ENCODE measurements at places on chromosomes 1 and 21.

GRCh38 chr1:9275161-9275560 lies 17.5 kb upstream of the SPSB1 start:
- no peak for DNase-seq

DNA sequence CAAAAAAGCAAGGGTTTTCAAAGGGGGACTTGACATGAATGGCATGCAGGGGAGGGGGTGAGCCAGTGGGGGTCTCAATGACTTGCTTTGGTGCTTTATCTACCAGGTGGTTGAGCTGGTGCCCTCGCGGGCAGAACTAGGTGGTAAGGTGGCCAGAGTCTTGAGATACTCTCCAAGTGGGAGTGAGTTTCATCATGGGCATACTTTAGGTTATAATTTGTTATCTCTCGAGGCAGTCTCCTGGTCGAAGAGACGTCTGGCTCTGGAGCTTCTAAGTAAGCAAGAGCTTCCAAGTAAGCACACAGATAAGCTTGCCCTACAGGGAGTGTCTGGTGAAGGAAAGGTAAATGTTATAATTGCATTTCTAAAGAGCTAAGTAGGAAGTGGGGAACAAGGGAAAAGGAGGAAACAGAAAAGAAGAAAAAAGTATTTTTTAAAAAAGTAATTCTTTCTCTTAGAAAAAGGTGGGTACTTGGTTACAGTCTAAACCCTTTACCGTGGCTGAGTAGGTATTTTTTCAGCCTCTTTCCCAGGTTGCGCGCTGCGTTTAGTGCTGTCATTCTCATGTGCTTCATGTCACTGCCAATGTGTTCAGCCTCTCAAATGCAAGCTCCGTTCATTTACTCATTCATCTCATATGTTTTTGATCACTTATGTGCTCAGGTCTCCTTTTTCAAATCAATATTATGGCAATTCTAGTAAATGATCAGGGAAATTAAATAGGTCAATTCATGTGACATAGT lies 31.6 kb upstream of the DNAJC6 start:
- no peak for DNase-seq

GRCh38 chr1:201181323-201181722 lies 9.3 kb upstream of the IGFN1 start:
- no peak for DNase-seq

- no peak for DNase-seq
Measured at GRCh38 chr1:170305777-170306512, 160.2 kb downstream of the NTMT2 start.

DNA sequence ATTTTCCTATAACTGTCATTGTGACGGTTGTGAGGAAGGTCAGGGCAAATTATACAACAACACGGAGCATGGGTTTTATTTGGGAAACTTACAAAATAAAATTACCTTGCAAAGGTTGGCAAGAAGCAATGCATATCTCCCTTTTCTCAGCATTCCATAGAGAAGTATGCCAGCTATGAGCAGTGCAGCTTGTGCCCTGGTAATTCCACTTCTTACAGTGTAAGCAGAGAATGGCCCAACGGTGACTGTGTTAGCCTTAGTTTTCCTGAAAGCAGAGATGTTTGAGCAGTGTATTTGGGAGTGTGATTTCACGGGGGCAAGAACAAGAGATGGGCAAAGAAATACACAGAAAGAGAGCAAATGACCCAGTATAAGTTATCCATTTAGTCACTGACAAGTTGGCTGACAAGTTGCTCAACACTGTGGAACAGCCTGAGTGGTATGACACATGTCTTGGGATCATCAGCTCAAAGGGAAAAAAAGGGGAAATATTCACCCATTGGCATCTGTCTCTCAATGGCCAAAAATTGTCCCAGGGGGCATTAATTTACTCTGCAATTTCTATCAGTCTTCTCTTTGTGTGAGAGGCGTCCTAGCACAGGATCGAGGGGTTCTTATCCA lies 210.9 kb upstream of the NRIP1 start:
- DNase-seq = no peak

DNA sequence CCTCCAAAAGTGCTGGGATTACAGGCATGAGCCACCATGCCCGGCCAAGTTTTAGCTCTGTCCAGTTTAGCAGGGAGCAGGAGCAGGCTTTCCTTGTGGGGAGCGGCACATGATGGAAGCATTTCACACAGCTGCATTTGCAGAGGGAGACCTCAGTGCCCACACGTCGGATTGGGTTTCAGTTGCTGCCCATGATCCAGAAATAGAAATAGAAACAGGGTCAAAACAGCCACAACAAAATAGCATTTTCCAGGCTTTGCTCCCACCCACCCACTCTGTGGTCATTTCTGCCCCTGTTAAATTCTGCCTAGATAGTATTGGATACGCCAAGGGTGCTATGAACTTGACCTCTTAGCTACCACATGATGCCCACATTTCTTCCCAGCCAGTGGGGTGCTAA lies 128.4 kb downstream of the CNIH3 start:
- no peak for DNase-seq

GRCh38 chr1:29282924-29283803 lies 46.8 kb downstream of the PTPRU start:
- peak; percentile 37 for DNase-seq

GRCh38 chr1:160113407-160113806 lies 2.2 kb upstream of the ATP1A2 start:
- no peak for DNase-seq

DNA sequence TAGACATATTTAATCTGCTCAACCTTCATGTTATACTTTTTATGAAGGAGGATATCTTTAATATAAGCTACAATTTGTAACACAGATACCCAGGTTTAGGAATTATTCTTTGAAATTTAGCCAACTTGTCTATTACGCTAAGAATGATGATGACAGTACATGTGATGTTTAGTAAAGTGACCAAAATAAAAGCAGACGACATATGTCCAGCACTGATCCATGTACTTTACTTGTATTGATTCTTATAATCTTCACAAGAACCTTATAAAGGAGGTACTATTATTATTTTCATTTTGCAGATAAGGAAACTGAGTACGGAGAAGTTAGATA lies 37.2 kb upstream of the ATG4C start:
- no peak for DNase-seq

DNA sequence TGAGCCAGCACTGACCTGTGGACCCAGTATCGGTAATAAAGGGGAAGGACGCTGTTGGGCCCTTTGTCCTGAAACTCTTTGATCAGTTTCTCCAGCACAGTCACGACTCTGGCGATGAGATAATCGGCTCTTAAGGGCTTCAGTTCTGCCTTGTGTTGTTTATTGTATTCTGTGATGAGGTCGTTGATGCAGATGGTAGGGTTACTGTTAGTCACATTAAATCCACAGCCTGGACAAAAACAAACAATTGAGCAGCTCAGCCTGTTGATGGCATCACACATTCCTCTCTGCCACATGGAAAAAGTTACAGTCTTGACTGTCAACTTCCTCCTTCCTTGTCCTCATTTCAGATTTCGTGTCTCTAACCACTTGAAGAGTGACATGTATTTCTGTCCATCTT lies 57.6 kb downstream of the SIM2 start:
- DNase-seq = no peak

DNA sequence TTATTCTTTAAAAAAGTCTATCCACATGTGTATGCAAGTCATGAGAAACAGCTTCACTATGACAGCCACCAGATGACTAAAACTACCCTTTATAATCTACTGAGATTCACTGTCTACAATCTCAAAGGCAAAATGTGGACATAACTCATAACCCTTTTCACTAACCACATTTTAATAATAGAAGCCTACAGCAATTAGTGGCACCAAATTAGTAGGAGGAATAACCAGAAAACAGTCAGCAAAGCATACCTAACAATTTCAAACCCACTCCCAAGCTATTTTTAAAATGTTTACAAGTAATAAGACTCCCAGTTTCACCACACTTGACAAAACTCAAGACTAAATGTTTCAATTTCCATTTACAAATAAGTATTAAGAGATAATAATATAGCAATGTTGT lies 442.9 kb downstream of the PTPRC start:
- no peak for DNase-seq

DNA sequence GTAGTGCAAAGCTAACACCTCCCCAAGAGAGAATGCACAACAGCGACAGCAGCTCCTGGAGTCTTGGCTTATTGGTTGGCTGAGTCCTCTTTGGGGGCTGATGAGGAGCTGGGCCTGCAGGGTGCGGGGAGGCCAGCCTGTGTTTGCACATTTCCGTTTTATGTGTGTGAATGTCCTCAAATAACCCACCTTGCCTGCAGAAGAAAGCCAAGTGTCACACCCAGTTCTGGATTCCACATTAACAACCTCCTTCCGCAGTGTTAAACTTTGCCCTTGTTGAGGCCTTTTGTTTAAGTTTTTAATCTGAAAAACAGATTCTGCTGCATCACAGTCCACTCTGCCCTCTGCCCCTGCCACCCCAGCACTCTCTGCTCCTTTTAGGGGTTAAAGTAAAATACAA lies 274.5 kb downstream of the TM2D1 start:
- DNase-seq = no peak

- DNase-seq = no peak
Measured at GRCh38 chr1:1861339-1861730, 29.6 kb downstream of the GNB1 start.

DNA sequence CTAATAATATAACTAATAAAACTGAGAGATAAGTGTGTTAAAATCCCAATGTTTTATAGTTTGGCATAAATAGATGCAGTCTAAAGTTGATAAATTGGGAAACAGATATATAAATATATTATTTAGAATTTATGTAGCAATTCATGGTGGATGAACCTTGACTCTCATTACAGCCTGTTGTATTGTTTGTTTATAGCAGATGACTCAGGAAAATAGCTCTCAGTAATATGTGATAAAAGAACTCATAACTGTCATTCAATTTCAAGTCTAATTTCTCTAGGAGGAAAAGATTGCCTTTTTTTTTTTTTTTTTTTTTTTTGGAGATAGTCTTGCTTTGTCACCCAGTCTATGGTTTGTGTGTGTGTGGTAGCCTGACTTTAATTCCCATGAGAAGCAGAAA lies 603.2 kb upstream of the PKN2 start:
- DNase-seq = no peak

DNA sequence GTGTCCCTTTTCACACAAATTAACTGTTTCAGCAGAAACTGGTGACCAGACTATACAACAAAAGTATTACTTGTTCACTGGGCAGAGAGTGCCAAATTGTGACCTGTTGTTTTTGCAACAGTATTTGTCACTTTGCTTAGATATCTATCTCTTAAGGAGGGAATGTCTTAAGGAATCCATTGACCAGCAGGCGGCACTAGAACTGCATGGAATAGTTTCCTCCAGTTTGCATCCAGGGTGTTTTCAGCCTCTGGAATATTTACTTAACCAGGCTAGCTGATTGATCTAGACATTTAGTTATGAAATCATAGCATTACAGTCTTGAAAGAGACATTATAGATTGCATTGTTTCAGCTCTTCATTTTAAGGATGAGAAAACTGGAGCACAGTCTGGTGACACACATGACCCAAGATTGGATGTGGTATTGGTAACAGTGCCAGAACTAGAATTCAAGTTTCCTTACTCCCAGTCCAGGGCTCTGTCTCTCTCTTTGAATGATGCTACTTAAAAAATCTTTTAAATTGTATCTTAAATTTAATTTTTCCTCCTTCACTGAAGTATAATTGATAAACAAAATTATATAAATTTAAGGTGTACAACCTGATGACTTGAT lies 16.9 kb downstream of the RPTN start:
- no peak for DNase-seq

DNA sequence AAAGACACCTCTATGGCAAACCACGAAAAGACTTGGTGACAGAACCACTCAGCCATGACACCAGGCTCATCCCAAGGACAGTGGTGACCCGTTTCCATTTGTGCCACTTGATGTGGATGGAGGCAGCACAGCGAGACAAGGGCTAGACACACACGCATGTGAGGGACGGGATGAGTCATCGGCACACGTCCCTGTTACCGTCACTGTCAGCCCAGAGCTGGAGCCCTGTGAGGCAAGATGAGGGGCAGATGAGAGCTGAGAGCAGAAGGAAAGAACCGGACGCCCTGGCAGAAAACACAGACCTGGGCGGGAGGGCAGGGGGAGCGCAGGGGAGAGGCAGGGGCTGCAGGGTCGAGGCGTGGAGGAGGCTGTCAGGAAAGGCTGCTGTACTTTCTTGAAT lies 57.8 kb downstream of the SIK1 start:
- no peak for DNase-seq

GRCh38 chr1:164510435-164510834 lies 48.5 kb upstream of the PBX1 start:
- DNase-seq = no peak

DNA sequence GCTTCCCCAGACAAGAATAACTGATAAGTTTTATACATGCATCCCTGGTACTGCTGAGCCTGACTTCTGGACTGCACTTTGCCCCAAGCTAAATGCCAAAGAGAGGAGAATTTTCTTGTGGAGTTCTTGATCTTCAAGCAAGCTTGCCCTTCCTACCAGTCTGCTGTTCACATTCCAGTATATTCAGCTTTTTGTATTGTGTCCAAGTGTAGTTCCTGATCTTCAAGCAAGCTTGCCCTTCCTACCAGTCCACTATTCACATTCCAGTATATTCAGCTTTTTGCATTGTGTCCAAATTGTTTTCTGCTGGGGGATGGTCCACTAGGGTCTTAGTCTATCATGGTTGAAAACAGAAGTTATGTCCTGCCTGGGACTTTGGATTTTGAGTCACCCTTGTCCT lies 894 bp upstream of the TSEN15 start:
- DNase-seq = no peak

DNA sequence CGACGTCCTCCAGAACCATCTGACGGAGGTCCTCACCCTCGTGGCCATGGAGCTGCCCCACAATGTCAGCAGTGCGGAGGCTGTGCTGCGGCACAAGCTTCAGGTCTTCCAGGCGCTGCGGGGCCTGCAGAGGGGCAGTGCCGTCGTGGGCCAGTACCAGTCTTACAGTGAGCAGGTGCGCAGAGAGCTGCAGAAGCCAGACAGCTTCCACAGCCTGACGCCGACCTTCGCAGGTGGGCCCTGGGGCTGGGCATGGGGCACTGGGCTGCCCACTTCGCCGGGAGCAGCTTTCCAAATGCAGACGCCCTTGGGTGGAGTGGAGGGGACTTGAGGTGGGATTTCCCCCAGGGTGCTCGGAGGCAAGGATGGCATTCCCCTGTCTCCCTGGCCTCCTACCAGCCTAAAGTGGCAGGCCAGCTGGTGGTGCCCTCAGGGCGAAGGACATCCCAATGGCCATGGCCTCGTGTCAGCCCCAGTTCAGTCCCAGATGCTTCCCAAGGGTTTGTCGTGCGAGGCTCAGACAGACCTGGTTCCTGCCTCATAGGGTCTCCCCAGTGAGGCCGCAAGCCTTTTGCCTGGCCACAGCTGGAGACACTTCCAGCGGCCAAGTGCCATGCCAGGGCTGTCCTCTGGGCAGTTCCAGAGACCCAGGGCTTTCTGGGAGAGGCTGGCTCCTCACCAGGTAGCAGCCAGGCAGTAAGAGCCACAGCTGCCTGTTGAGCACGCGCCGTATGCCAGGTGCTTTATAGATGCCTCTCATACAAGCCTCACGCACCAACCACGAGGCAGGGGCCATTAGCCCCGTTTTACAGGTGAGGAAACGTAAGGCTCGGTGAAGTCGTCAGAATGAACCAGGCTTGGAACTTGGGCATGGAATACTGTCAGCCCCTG lies 27.8 kb downstream of the H6PD start:
- DNase-seq = no peak

- DNase-seq = no peak
Measured at GRCh38 chr1:158310623-158311022, 20.7 kb downstream of the CD1B start.

All from activated naive CD4-positive, alpha-beta T cell treated with anti-CD3 and anti-CD28 coated beads, Interleukin-2, amount 10 ng/mL, durations not matched to agents 7 days and 5 days (primary cell).